ENCODE measurements at places on chromosomes 1 and 21. TPM values are rescaled to one million over a fixed set of nuclear protein-coding genes. Genes with fewer than 3 reads are reported as not detected.

DNA sequence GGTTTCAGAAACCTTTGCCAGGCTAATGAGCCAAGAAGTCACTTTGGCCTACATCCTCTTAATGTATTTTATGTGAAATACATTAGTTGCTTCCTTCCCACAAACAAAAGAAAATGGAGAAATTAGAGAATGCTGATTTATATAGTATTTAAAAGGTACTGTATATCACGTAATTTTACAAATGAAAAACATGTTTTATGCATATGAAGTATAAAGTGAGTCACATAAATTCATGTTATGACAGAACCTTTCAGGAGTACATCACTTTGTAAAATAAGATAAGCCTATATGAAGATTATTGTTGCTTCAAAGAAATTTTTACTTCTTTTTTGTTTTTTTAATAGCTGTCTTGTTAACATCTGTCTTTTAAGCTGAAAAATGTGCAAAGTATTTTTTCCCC is 4.6 kb downstream of the DR1 start:
- peaks cover 56% of the 10 kb centered on the region for H3K4me1 ChIP-seq
- H3K4me3 ChIP-seq: peak overlapping the region; percentile 93
- no peaks in the 10 kb centered on the region for H3K27me3 ChIP-seq
- no peak for DNase-seq

The ITLN2 gene
- not detected for total RNA-seq

DNA sequence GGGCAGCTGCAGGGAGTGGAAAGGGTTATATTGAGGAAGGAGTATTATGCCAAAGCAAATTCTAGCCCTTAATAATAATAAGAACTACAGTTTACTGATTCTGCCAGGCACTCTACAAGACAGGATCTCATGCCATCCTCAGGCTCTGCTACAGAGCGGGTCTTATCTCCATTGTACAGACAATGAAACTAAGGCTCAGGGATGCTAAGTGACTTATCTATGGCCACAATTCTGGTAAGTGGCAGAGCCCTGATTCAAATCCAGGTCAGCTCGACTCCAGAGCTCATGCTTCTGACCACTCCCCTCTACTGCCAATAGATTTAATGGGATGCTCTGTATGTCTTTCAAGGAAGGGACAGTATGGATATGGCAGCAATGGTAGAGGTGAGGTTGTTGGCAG is 146.1 kb upstream of the CD34 start:
- H3K36me3 ChIP-seq: peaks cover 73% of the 10 kb centered on the region
- no peak overlapping the region for H3K4me3 ChIP-seq
- no peak for DNase-seq
- no peak overlapping the region for H3K27ac ChIP-seq

- H3K36me3 ChIP-seq: no peaks in the 10 kb centered on the region
- H3K27me3 ChIP-seq: no peaks in the 10 kb centered on the region
- peaks cover 41% of the 10 kb centered on the region for H3K4me1 ChIP-seq
- DNase-seq: no peak
These were observed 18.0 kb downstream of the TGFB2 start for GRCh38 chr1:218363141-218363540.

The OR2L13 gene
- not detected for total RNA-seq

- peak overlapping the region; percentile 37 for H3K27ac ChIP-seq
- H3K4me3 ChIP-seq: no peak overlapping the region
- no peak for DNase-seq
- H3K36me3 ChIP-seq: no peaks in the 10 kb centered on the region
These were observed 33.3 kb upstream of the KCNE1 start for GRCh38 chr21:34545079-34545884.

All from psoas muscle (tissue), 8 donors.